ENCODE measurements at places on chromosomes 1 and 21. TPM values are rescaled to one million over a fixed set of nuclear protein-coding genes. Genes with fewer than 3 reads are reported as not detected.

S100A9 gene
- 17.4 TPM for total RNA-seq

SLC6A17 gene
- 0.14 TPM for total RNA-seq

GRCh38 chr1:168031627-168032026 is 94.8 kb upstream of the MPC2 start:
- DNase-seq, result no peak

GRCh38 chr1:156662005-156662799 is 15.0 kb downstream of the NES start:
- DNase-seq, result peak; percentile 52

- no peak for DNase-seq
Observed at GRCh38 chr1:204459706-204460105, 34.9 kb downstream of the PIK3C2B start.

OR2T29 gene
- total RNA-seq, result not detected

- peak; percentile 76 for DNase-seq
Observed at GRCh38 chr1:36133484-36133883, 8.5 kb upstream of the COL8A2 start.

DNA sequence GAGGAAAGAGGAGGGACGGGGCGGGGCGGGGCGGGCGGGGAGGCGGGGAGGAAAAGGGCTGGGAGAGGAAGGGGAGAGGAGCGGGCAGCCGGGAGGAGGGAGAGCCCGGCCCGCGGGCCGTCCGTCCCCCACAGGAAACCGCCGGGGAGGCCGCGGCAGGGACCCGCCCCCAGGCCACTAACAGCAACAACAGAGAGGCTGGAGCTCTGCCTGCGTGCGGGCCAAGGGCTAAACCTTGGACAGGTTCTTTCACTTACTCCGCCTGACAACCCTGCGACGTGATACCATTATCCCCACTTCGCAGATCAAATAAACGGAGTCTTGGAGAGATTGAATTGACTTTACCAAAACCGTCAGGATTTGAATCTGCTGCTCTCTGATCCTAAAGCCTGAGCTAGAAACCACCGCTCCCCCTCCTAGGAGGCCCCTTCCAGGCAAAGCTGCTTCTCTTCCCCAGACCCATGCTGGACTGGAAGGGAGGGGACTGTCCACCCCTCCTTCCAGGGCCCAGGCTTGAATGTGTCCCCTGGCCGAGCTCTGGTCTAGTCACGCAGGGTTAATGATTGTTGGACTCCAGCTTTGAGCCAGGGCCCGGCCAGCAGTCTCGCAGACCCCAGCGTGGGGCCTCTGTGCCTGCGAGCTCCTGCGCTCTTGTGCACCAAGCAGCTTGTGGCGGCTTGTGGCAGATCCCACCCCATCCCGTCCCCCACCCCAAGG is at the start of gene EVA1B:
TSS of gene EVA1B (minus strand) at position 10 of the 717 bp plus-strand sequence. CDS start 608 bp downstream, outside the sequence.
- peak; percentile 73 for DNase-seq

- no peak for DNase-seq
Observed at GRCh38 chr1:172477741-172478140, 33.9 kb upstream of the PIGC start.

DNA sequence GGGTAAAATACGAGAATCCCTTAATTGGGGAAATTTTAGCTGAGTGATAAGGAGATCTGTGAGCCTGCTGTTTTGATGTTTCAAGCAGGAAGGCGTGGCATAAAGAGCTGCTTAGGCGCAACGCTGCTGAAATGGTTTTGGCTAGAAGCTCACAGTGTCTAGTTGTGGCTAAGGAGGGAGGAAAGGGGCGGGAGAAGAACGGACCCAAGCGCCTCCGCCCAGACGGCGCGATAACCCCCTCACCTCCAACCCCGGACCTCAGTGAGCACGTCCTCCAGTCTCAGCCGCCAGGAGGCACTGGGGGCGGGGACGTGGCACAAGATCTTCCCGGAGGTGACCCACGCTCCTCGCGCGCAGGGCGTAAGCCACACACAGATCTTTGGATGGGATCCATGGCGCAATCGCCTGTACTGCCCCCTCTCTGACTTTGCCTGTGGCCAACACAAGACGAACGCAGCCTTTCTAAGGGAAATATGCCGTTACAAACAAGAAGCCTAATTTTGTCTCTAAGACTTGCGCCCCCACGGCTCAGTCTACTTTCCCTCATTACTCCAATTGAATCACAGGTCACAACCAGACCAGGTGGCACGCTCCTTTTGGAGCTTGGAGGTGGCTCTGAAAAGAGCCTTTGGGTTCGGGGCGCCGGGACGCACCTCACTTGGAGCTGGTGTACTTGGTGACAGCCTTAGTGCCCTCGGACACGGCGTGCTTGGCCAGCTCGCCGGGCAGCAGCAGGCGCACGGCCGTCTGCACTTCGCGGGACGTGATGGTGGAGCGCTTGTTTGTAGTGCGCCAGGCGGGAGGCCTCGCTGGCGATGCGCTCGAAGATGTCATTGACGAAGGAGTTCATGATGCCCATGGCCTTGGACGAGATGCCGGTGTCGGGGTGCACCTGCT is 23.4 kb upstream of the RNF187 start:
- DNase-seq, result peak; percentile 27

DNA sequence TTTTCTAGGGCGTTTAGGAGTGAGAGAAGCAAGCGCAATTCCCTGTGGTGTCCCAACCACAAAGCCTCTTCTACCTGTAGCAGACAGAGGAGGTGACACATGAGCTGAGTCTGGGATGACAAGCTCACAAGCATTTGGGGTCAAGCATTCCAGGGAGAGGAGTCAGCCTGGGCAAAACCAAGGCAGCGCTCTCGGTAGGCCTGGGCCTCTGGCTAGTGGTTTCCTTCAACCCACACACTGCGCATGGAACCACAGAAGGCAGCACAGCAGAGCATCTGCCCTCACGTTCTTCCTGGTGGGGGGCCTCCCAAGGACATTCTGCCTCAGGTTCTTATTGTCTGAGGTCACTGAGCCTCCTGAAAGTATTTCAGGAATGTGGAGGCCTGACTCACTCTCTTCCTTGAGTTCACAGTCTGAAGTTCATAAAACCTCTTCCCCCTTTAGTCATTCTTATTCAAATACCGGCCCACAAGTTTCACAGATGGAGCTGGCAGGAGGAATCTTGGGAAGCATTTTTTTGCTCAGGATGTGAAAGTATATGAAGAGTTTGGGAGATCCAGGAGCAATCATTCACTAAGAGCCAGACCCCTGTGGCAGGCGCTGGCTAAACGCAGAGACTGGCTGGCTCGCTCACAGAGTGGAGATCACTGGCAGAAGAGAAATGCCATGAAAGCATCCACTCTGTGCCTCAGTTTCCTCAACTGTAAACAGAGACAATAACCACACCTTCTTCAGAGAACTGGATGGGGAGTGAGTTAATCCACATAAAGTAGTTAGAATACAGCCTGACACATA is 26.8 kb downstream of the CCN1 start:
- no peak for DNase-seq

DNA sequence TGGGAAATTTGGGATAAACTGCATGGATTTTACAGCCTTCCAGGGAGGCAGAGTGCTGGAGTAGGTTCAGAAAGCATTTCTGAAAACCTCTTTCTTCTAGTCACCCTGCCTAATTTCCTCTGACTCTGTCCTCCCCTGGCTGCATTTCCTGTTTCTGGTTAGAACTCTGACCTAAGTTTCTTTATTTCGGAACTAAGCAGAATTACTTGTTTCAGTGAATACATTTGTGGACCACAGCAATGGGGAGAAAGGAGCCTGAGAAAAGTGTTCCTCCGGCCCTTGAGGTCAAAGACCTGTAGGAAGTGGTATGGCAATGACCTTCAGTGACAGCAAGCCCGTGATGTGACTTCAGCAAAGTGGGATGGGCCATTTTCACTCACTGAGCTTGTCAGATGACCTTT is 173.4 kb upstream of the RUNX1 start:
- peak; percentile 32 for DNase-seq

GRCh38 chr1:182111496-182111895 is 50.0 kb upstream of the ZNF648 start:
- DNase-seq, result no peak

DNA sequence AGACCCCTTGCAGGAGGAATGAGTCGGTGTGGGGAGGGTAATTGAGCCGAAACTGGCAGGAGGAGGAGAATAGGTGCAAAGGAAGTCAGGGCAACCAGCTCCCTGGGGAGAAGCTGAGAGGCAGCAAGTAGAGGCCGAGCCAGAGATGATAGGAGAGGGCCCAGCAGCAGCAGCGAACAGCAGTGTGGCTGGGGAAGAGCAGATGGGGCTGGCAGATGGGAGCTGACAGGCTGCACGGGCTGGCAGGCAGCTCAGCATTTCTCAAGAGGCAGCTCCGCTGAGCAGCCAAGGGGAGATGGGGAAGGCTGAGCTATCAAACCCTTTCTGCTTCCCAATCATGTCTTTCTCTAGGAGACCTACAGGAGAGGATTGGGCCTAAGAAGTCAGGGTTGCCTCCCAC is 158.2 kb downstream of the TRIM33 start:
- DNase-seq, result no peak

GRCh38 chr1:113928187-113928930 is 765 bp upstream of the HIPK1 start:
- peak; percentile 58 for DNase-seq

DNA sequence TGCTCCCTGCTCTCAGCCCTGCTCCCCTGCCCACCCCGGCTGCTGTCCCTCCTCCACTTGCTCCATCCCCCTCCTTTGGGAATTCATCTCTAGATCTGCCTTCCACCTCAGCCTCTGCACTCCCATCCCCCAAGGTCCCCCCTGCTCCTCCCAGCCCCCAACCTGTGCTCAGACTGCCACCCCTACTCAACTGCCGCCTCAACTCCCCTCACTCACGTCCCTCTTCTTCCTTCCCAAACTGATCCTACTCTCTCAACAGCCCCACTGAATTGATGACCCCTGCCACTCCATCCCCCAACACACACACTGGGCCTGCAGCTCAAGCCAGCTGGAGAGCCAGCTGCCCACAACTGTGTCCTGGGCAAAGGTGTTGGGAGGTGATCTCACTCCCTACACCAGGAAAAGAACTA is 15.8 kb upstream of the ETV3L start:
- DNase-seq, result no peak

DNA sequence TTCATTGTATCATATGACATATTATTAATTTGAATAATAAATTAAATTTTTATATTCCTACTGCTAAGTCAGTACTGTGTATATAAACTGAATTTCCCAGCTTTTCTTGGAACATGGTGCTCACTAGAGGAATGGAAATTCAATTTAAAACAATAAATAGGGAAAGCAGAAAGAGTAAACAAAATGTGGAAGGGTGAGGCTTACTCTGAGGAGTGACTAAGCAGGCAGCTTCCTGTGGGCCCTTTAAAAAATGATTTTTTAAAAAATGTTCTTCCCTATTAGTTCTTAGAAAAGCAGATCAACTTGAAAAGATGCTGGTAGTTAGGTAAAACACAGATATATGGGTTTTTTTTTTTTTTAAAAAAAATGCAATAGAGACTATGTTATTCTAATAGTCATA is 49.5 kb upstream of the S1PR1 start:
- DNase-seq, result no peak

GRCh38 chr1:19312782-19313635 is 883 bp downstream of the SLC66A1 start:
- no peak for DNase-seq
